ENCODE measurements at places on chromosomes 5 and 9.
A peak's percentile ranks its signal among the peaks of the same experiment; 100 is the strongest.

DNA sequence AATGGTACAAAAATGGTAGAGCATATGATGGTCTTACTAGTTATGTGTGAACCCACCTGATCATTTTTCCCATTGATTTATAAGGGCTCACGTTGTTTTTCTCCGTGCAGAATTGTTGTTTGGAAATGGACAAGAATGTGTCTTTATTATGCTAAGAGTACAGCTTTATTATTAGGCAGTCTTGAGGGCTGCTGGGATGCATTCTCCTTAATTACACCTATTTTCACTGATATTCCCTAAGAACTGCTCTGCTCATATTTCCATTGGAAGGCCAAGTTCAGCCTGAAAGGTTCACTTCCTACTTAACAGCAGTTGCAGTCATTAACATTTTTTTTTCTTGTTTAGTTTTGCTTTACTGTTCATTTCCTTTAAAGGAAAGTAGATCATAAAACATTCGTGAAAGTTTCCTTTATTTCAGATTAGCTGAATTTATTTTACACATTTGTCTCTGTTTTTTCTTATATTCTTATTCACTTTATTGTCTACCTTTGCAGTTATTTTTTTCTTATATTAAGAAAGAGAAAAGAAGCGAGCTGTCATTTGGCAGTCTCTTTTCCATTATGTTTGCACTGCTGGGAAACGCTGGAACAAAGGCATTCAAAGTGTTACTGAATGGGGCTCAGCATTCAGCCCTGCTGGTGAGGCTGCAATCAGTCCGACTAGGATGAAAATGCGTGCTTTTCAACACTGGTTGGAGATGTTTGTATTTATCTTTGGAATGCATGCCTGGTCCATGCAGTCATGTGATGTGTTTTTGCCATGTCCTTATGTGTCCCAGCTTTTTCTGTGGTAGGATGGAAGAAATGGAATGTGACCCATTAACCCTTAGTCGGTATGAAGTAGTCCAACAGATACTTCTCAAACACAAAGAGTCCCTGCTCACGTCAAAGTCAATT, 602.7 kb upstream of the ZNF608 start:
- no peak for DNase-seq

- no peak for DNase-seq
Measured at GRCh38 chr9:98318834-98319478, 63.5 kb upstream of the TBC1D2 start.

- peak; percentile 55 for DNase-seq
Measured at GRCh38 chr9:109497226-109498153, 617 bp downstream of the PTPN3 start.

DNA sequence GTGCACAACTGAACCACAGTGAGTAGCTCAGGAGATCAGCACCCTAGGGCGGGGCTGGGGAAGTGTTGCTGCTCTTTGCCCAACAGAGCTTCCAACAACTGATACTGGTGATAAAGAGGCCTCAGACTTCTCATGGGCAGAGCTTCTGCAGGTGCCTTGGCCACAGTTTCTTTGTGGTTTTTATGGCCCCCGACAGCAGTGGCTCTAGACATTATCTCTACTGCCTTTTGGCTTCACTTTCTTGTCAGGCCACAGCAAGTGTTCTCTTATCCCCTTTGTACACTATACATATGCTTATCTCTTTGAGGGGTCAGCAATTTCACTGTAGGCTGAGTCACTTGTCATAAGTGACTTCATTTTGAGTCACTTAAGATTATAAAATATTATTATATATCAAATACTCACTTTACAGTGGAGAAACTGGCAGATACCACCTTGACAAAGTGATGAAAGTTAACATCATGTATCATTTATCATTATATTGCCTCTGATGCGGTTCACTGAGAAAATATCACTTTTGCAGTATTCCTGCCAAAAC, 90.9 kb upstream of the COX7C start:
- no peak for DNase-seq

GRCh38 chr5:139027150-139027549, 152.0 kb upstream of the LRRTM2 start:
- DNase-seq, result no peak

DNA sequence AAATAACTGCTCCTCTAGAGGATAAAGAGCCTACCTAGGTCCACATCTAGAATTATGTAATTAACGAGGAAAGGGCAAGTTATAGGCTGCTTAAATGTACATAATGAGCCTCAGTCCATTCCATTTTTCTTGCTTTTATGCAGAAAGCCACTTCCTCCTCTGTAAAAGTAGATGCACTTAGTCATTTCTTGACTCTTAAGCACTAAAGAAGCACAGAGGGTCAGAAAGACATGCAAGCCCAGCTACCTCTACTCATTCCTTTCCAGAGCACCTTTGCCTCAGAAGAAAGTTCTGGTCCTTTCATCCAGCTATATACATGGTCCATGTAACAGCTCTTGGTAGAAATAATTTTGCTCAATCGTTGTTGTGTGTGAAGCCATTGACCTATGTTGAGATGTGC, 308.0 kb upstream of the NREP start:
- no peak for DNase-seq

GRCh38 chr5:173884402-173885053, 3.6 kb upstream of the CPEB4 start:
- no peak for DNase-seq

DNA sequence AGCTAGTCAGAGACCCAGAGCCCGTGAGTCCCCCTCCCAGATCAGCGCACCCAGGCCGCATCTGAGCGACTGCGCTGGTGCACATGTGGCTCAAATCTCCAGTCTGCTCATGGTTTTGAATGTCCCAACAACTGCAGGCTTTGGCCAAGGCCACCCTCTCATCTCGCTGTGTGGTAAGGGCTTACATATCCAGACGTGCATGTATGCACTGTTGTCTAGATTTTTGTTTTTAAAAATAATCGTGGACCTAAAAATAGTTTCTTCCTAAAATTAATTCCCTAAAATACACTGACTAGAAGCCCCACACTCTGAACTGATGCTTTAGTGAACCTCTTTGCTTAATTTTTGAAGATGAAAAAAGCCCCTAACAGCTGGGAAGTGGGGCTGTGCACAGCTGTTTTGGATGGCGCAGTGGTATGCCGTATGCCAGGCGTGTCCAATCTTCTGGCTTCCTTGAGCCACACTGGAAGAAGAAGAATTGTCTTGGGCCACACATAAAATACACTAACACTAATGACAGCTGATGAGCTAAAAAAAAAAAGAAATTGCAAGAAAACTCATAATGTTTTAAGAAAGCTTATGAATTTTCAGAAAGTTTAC, 143.0 kb upstream of the LHFPL2 start:
- no peak for DNase-seq

DNA sequence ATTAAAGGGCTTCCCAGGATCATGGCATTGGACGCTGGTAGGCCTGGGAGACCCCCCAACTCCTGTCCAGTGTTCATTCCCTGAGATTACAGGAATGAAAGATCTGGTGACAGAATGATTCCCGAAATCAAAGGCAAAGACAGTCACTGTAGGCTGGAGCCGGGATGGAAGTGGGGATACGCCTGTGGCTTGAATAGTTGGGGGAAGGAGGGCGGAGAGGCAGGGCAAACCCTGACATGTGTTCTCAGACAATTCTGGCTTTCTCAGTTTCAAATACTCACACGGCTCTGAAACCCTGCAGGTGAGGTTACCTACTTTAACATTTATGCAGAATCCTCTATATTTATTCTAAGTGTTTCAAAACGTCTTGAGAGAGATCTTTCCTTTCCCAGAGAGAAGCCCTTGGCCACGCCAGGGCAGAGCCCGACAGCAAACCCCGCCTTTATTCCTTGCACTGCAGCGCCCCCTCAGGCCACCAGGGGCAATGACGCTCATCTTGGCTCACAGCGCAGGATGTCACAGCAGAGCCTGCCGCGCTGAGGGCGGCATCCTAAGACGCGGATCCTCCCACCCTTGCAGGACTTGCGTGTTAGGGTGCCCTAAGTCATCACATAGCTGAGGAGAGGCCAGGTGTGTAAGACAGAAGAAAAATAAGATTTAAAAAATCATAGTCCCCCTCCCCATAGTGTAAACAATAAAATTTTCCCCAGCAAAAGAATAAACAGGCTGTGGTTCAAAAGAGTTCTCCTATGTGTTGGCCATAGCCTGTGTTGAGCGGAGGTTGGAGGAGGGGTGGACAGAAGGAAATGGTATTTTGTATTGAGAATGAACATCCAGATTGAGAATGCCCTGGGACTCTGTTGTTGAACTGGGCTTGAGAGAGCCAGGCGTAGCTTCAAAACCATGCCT, 284.5 kb downstream of the NTRK2 start:
- DNase-seq, result peak; percentile 47

DNA sequence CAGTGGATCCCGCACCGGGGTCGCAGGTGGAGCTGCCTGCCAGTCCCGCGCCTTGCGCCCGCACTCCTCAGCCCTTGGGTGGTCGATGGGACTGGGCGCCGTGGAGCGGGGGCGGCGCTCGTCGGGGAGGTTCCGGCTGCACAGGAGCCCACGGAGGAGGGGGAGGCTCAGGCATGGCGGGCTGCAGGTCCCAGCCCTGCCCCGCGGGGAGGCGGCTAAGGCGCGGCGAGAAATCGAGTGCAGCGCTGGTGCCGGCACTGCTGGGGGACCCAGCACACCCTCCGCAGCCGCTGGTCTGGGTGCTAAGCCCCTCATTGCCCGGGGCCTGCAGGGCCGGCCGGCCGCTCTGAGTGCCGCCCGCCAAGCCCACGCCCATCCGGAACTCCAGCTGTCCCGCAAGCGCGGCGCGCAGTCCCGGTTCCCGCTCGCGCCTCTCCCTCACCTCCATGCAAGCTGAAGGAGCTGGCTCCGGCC, 120.6 kb upstream of the MEF2C start:
- DNase-seq, result no peak

- no peak for DNase-seq
Measured at GRCh38 chr9:1087120-1087881, 37.1 kb downstream of the DMRT2 start.

- DNase-seq, result no peak
Measured at GRCh38 chr5:133994990-133995333, 9.8 kb downstream of the VDAC1 start.

DNA sequence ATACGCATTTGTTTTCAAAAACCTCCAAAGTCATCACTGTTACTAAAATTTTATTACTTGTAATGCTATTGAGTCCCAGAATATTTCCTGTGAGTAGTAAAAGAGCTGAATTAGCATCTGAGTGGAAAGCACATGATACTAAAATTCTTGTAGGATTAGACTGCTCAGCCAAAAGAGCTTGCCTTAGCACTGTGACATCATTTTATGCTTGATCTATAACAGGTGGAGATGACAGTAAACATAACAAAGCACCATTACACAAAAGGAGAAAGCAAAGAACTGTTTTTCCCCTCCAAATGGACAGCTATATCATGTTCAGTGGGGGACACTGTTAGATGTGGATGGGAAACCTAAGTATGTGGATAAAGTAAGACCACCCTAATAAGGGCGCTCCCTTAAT, 5.8 kb upstream of the JAK2 start:
- DNase-seq, result peak; percentile 73

DNA sequence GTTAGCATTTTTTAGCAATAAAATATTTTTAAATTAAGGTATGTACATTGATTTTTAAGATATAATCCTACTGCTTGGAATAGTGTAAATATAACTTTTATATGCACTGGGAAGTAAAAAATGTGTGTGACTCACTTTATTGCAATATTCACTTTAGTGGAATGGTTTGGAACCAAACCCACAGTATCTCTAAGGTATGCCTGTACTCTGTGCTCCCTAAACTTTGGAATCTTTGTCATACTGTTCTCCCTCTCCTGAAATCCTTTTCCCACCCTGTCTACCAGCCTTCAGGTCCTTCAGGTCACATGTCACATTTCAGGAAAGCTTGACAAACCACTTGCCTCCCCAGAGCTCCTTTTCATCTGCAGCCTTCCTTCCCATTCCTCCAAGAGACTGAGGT, 308.7 kb downstream of the SPOCK1 start:
- DNase-seq, result no peak

GRCh38 chr5:171521219-171521633, 101.8 kb downstream of the FGF18 start:
- DNase-seq, result no peak

- peak; percentile 86 for DNase-seq
Measured at GRCh38 chr9:128819716-128820664, 1.7 kb downstream of the ENDOG start.

- no peak for DNase-seq
Measured at GRCh38 chr5:11000515-11001353, 239.7 kb upstream of the DAP start.

DNA sequence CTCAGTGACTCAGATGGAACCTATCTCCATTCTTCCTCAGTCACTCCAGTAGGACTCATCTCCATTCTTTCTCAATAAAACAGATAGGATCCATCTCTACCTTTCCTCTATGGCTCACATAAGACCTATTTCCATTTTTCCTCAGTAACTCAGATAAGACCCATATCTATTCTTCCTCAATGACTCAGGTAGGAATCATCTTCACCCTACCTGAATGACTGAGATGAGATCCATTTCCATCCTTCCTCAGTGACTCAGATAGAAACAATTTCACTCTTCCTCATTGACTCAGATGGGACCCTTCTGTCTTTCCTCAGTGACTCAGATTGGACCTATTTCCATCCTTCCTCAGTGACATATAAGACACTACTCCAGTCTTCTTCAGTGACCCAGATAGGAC, 165.1 kb downstream of the FBXO4 start:
- no peak for DNase-seq

- no peak for DNase-seq
Measured at GRCh38 chr5:16454686-16455085, 10.9 kb downstream of the ZNF622 start.

- DNase-seq, result no peak
Measured at GRCh38 chr5:92605591-92605990, 975.4 kb downstream of the NR2F1-AS1 start.

- DNase-seq, result no peak
Measured at GRCh38 chr9:135827301-135827700, 80.0 kb downstream of the CAMSAP1 start.

DNA sequence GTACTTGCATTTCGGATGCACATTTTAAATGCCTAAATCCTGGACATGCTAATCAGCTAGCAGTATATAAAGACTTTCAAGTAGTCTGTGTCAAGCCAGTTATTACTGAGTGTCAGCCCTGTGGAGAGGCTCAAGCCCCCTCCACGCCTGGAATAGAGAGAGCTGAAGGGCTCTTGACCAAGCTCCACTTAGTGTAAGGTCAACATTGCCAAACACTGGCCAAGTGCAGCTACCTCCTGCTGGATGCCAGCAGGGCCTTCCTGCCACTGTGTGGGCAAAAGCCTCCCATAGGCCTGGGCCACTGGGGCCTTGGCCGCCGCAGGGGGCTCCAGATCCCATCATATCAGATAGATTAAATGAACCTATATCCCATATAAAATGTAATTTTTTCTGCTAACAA, 239.4 kb upstream of the PANK3 start:
- peak; percentile 48 for DNase-seq

All from DMS53 (cell line).